Left ventricle myocardium superior (tissue), 1 donor: ENCODE measurements at places on chromosomes 1 and 21. TPM values are rescaled to one million over a fixed set of nuclear protein-coding genes. Genes with fewer than 3 reads are reported as not detected.

Gene NPPB
- total RNA-seq = not detected

Gene FMO2
- 53.5 TPM for total RNA-seq

Gene FOXO6
- 3.4 TPM for total RNA-seq

Gene AMY1B
- not detected for total RNA-seq

Gene CSMD2
- 0.22 TPM for total RNA-seq

GRCh38 chr1:232145768-232146167 lies 484.2 kb downstream of the SIPA1L2 start:
- no peak for DNase-seq

DNA sequence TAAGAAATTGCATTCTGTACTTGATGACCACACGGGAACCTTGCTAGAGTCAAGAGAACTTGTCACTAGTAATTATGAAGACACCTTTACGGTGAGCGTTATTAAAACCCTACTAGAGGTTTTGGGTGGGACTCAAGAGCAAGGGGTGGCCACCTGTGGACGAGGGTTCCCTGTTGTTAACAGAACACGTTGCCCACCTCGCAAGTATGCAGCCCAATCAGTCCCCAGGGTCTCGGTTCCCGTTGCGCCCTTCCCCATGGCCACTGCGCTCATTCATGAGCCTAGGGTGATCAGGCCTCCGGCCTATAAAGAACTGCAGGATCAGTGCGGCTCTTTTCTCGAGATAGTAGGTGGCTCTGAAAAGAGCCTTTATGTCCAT lies 30.2 kb upstream of the RNF187 start:
- DNase-seq = no peak

DNA sequence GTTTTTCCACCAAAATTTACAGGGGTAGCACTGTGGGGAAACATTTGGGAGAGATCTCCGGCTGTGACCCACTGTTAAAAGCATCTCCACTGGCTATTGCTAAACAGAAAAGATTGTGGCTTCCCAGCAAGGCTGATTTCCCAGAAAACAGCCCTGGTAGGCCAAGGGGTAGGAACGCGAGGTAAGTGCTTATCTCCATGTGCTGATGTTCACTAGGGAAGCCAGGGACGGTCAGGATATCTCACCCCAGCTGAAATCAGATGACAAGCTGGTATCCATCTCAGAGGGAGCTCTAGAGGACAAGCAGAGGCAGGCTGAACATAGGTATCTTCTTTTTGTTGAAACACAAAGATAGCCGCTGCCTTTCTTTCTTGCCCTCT lies 63.6 kb downstream of the MIS18A start:
- no peak for DNase-seq

GRCh38 chr1:91080650-91081049 lies 58.8 kb upstream of the ZNF644 start:
- DNase-seq = no peak

- DNase-seq = no peak
Measured at GRCh38 chr1:153537376-153537730, 1.6 kb upstream of the S100A6 start.

DNA sequence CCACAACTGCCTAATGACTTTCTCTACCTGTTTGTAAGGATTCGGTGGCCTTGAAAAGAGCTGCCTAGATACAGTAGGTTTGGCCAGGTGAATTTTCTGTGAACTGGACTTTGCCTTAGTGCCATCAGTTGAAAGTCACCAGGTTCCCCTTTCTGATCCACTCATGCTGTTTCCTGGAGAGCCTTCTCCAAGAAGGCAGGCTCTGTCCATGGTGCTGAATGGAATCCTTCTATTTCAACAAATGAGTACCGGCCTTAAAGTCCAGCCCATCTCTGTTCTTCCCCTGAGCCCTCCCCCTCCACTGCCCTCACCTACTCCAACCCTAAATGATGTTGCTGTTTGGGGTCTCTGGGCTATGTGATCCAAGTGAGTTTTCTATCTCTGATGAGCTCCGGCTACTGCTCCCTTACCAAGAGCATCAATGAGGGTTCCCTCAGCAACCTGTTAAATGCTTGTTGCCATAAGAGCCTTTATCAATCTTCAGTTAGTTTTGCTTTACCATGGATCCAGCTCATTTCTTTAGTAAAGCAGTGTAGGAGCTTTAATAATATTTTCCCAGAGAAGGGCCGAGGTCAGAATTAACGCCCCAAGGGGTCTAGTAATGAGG lies 500.4 kb downstream of the PTPRU start:
- DNase-seq = no peak
